ENCODE measurements at places on chromosomes 7 and 10. TPM values are rescaled to one million over a fixed set of nuclear protein-coding genes. Genes with fewer than 3 reads are reported as not detected.

GRCh38 chr7:145909991-145910513 lies 206.5 kb upstream of the CNTNAP2 start:
- no peak for DNase-seq
- H3K4me3 ChIP-seq, result no peak overlapping the region

GRCh38 chr7:18425227-18425626 lies 70.3 kb upstream of the HDAC9 start:
- no peaks in the 10 kb centered on the region for H3K36me3 ChIP-seq
- no peaks in the 10 kb centered on the region for H3K27me3 ChIP-seq
- H3K4me1 ChIP-seq, result no peaks in the 10 kb centered on the region
- no peak overlapping the region for H3K4me3 ChIP-seq

GPR85 gene
- not detected for total RNA-seq

- no peak overlapping the region for H3K4me3 ChIP-seq
- DNase-seq, result no peak
- no peaks in the 10 kb centered on the region for H3K4me1 ChIP-seq
These were observed 101.4 kb downstream of the SEMA3E start for GRCh38 chr7:83547526-83547925.

GRCh38 chr10:130717083-130717482 lies 580.9 kb downstream of the GLRX3 start:
- no peaks in the 10 kb centered on the region for H3K4me1 ChIP-seq
- no peaks in the 10 kb centered on the region for H3K36me3 ChIP-seq
- no peak overlapping the region for H3K27ac ChIP-seq
- DNase-seq, result no peak

- no peak overlapping the region for H3K27ac ChIP-seq
- H3K4me3 ChIP-seq, result no peak overlapping the region
- no peaks in the 10 kb centered on the region for H3K27me3 ChIP-seq
These were observed 452.7 kb downstream of the DPP6 start for GRCh38 chr7:154504918-154505317.

DNA sequence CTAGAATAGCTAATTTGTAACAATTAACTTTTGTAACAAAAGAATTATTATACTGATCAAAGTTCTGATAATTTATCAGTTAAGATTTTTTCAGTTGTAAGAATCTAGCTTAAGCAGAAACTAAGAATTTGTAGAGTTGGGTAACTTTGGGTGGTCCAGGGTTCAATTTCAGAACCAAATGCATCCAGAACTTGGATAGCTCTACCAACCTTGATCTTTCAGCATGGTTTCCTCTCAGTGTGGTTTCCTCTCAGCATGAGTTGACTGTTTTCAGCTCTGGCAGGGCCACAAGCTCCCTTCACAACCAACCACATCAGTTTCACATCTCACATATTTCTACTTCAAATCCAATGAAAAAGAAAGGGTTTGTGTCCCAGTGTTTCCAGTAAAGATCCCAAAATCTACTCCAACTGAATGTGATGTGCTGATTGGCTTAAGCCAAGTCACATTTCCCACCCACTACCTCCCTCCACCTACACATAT lies 3.3 kb upstream of the FAS start:
- peaks cover 13% of the 10 kb centered on the region for H3K36me3 ChIP-seq
- DNase-seq, result peak; percentile 45
- H3K27me3 ChIP-seq, result no peaks in the 10 kb centered on the region
- H3K4me3 ChIP-seq, result no peak overlapping the region

CUTC gene
- 35.8 TPM for total RNA-seq

GRCh38 chr7:157564517-157565177 lies 227.8 kb downstream of the DNAJB6 start:
- H3K4me1 ChIP-seq, result peaks cover 18% of the 10 kb centered on the region
- no peaks in the 10 kb centered on the region for H3K36me3 ChIP-seq
- no peak for DNase-seq
- no peaks in the 10 kb centered on the region for H3K27me3 ChIP-seq
- H3K4me3 ChIP-seq, result no peak overlapping the region
- H3K27ac ChIP-seq, result no peak overlapping the region

- no peak overlapping the region for H3K4me3 ChIP-seq
- H3K4me1 ChIP-seq, result no peaks in the 10 kb centered on the region
- DNase-seq, result no peak
These were observed 1511.9 kb downstream of the REEP3 start for GRCh38 chr10:65032867-65033769.

DNA sequence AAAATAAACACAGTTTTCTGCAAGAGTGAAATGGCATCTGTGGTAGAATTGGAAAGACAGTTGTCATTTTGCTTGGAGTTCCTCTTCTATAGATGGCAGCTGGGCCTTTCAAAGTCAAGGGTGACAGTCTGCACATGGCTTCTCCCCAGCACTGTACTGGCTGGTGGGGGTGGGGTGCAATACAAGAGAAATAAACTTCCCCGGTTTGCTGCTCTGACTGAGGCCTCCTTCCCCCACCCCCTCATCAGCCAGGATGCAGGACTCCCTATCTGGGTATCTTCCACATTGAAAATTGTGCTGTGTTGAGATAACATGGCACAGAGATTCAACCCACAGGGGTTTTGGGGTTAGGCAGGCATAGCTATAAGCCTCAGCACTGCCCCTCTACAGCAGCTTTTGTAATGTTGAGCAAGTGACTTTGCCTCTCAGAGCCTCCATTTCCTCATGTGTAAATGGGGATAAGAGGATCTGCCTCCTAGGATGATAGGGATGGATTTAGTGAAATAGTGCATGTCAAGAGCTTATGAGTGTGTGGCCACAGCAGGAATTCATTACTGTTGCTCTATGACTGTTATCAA lies 85.8 kb upstream of the WDR11 start:
- peaks cover 2% of the 10 kb centered on the region for H3K27me3 ChIP-seq
- no peaks in the 10 kb centered on the region for H3K36me3 ChIP-seq
- H3K4me1 ChIP-seq, result no peaks in the 10 kb centered on the region

GRCh38 chr7:31061185-31061584 lies 9.1 kb downstream of the ADCYAP1R1 start:
- DNase-seq, result no peak
- no peak overlapping the region for H3K4me3 ChIP-seq
- H3K27me3 ChIP-seq, result no peaks in the 10 kb centered on the region
- H3K36me3 ChIP-seq, result no peaks in the 10 kb centered on the region
- H3K4me1 ChIP-seq, result no peaks in the 10 kb centered on the region

- peak; percentile 54 for DNase-seq
- no peak overlapping the region for H3K4me3 ChIP-seq
- H3K27me3 ChIP-seq, result no peaks in the 10 kb centered on the region
- H3K36me3 ChIP-seq, result no peaks in the 10 kb centered on the region
- H3K27ac ChIP-seq, result no peak overlapping the region
These were observed 48.3 kb upstream of the FAM171A1 start for GRCh38 chr10:15419279-15419874.

DNA sequence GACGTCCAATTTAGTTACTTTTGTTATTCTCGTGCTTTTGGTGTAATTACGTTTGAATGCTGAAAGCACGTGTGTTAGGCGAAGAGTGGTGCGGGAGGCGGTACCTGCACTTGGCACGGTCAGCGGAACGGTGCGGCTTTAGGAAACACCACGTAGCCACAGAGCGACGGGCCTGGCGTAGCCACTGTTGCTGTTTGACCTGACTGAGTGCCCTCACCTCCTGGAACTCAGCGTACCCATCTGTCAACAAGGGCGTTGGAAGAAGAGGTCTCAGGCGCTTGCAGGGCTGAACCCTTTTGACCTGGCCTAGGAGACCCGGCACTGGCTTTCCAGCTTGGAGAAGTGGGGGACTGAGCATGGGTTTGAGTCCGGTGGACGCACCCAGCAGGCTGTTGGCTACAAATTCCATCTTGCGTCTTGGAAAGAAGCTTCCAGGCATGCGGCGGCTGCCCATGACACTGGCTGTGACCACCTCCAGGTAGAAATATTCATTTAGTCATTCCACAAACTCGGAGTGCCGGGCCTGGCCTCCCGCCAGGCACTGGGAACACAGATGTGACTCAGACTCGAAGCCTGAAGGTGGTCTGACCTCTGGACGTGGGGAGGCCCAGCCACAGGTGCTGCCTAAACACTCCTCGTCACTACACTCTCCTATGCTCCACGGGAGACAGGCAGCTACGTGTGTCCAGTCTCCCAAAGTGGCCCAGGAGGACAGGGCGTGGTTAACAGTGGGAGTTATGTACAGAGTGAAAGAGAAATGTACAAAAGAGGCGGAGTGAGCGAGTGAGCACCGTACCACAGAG lies 22.2 kb downstream of the FAM20C start:
- no peak overlapping the region for H3K4me3 ChIP-seq
- H3K27me3 ChIP-seq, result no peaks in the 10 kb centered on the region
- H3K27ac ChIP-seq, result no peak overlapping the region
- no peaks in the 10 kb centered on the region for H3K4me1 ChIP-seq

- no peak for DNase-seq
- H3K27me3 ChIP-seq, result no peaks in the 10 kb centered on the region
- H3K36me3 ChIP-seq, result no peaks in the 10 kb centered on the region
- no peak overlapping the region for H3K4me3 ChIP-seq
These were observed 32.6 kb upstream of the ZNRF2 start for GRCh38 chr7:30251708-30252329.

DNA sequence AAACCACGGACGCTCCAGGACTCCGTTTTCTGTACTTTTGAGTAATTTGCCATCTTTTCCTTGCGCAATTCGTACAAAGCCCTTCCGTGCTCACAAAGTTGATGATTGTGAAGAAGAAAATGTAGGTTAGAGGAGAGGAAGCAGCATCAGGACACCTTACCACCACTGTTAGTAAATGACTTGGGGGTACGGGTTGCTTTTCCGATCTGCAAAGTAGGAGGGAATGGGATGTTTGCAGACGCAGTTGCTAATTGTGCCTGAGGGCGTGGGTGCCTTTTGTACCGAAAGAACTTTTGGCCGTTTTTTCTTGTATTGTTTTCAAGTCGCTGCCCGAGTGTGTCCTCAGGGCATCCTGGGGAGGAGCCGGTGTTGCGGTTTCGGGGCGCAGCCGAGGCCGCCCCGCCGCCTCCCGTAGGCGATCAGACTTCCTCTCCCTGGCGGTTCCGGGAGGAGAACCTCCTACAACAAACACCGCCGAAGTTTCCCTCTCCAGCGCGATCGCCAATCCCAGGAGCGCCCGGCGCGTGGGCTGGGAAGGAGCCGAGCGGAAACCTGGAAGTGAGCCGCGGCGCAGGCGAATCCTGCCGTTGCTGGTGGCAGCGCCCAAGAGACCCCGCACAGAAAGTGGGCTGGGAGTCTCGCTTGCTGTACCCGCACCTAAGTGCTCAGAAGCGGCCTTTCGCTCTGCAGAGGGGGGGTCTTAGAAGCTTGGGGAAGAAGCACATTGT lies 1.0 kb downstream of the PRR15 start:
- H3K27me3 ChIP-seq, result peaks cover 63% of the 10 kb centered on the region
- DNase-seq, result peak; percentile 16
- peak overlapping the region; percentile 70 for H3K4me3 ChIP-seq
- H3K36me3 ChIP-seq, result no peaks in the 10 kb centered on the region

DNA sequence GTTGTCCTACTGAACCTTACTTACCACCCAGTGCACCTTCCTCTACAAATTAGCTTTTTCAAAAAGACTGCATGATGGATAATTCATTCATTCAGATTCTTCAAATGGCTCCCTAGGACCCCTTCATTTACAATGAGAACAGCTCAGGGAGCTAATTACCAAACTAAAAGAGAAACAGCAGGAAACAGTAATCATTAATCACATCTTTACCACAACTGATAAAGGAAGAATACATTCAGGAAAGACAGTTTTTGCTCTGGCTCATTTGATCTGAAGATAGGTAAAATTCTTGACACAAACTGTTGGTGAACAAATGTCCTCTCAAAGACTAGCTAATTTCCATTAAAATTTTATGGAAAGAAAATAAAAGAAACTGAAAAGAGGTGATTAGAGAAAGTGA lies 1652.7 kb upstream of the LRRTM3 start:
- H3K4me1 ChIP-seq, result no peaks in the 10 kb centered on the region
- H3K4me3 ChIP-seq, result no peak overlapping the region
- H3K27ac ChIP-seq, result no peak overlapping the region
- no peak for DNase-seq
- no peaks in the 10 kb centered on the region for H3K36me3 ChIP-seq

- no peaks in the 10 kb centered on the region for H3K27me3 ChIP-seq
- no peaks in the 10 kb centered on the region for H3K4me1 ChIP-seq
- no peak overlapping the region for H3K27ac ChIP-seq
- H3K4me3 ChIP-seq, result no peak overlapping the region
- peaks cover 31% of the 10 kb centered on the region for H3K36me3 ChIP-seq
These were observed 34.5 kb downstream of the MAD1L1 start for GRCh38 chr7:2198206-2198605.

SDK1 gene
- 1.9 TPM for total RNA-seq

GRCh38 chr10:33790521-33791271 lies 456.2 kb upstream of the NRP1 start:
- no peaks in the 10 kb centered on the region for H3K27me3 ChIP-seq
- no peaks in the 10 kb centered on the region for H3K36me3 ChIP-seq
- H3K27ac ChIP-seq, result no peak overlapping the region
- H3K4me1 ChIP-seq, result no peaks in the 10 kb centered on the region

GRCh38 chr7:124989911-124990310 lies 60.3 kb upstream of the POT1 start:
- no peaks in the 10 kb centered on the region for H3K27me3 ChIP-seq
- no peaks in the 10 kb centered on the region for H3K36me3 ChIP-seq
- no peak overlapping the region for H3K4me3 ChIP-seq
- no peak overlapping the region for H3K27ac ChIP-seq
- DNase-seq, result no peak

- H3K36me3 ChIP-seq, result no peaks in the 10 kb centered on the region
- peaks cover 5% of the 10 kb centered on the region for H3K27me3 ChIP-seq
- no peak overlapping the region for H3K27ac ChIP-seq
These were observed 36.5 kb downstream of the RAPGEF5 start for GRCh38 chr7:22320416-22320815.

GRCh38 chr7:24720283-24720682 lies 37.0 kb downstream of the GSDME start:
- peaks cover 18% of the 10 kb centered on the region for H3K27me3 ChIP-seq
- peaks cover 4% of the 10 kb centered on the region for H3K4me1 ChIP-seq
- H3K36me3 ChIP-seq, result no peaks in the 10 kb centered on the region
- no peak overlapping the region for H3K4me3 ChIP-seq
- no peak for DNase-seq

DNA sequence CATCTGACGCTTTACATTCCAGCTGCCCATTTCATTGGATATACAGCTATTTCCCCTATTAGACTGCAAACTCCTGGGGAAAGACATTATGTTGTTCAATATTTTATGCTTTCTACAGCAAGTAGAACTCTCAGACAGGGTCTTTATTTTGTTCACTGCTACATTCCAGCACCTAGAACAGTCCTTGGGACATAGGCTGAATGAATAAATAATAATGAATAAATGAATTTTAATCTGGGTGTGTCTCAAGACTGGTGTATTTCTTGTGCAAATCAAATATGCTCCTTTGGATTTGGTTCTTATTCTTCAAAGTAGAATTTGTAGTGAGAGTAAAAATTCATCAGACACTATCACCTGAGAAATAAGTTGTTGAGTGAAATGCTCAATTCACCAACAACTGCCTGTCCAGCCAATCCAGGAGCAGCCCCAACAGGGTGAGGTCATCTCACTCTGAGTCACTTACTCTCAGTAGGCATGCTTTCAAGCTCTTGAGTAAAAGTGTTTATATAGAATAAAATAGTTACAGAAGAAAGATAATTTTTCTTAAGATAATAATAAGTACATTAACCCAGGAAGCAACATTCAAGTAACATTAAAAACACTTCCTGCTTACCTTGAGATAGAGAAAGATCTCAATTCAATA lies 287.5 kb upstream of the NPVF start:
- H3K36me3 ChIP-seq, result peaks cover 2% of the 10 kb centered on the region
- H3K4me3 ChIP-seq, result no peak overlapping the region
- DNase-seq, result peak; percentile 33
- no peaks in the 10 kb centered on the region for H3K27me3 ChIP-seq
- H3K4me1 ChIP-seq, result peaks cover 17% of the 10 kb centered on the region

All from activated CD4-positive, alpha-beta T cell treated with anti-CD3 and anti-CD28 coated beads for 36 hours (primary cell).